Midbrain (tissue), 1 donor: ENCODE measurements at places on chromosomes 5 and 9.

GRCh38 chr9:133470988-133471387, 7.9 kb downstream of the SLC2A6 start:
- no peak for DNase-seq

GRCh38 chr5:106874974-106875373, 795.8 kb downstream of the EFNA5 start:
- DNase-seq: no peak

GRCh38 chr5:122129306-122129705, at the start of gene ZNF474:
Gene ZNF474, plus strand, starts transcription at chr5:122129546. Its CDS starts 22,445 bp downstream, at chr5:122151991.
- no peak for DNase-seq

- DNase-seq: peak; percentile 5
Measured at GRCh38 chr9:118829334-118829733, 539.9 kb downstream of the BRINP1 start.

- no peak for DNase-seq
Measured at GRCh38 chr5:83026930-83027687, 50.1 kb downstream of the TMEM167A start.

GRCh38 chr9:105299190-105299854, 54.9 kb downstream of the SLC44A1 start:
- no peak for DNase-seq
